ENCODE measurements at places on chromosomes 6 and 20.

DNA sequence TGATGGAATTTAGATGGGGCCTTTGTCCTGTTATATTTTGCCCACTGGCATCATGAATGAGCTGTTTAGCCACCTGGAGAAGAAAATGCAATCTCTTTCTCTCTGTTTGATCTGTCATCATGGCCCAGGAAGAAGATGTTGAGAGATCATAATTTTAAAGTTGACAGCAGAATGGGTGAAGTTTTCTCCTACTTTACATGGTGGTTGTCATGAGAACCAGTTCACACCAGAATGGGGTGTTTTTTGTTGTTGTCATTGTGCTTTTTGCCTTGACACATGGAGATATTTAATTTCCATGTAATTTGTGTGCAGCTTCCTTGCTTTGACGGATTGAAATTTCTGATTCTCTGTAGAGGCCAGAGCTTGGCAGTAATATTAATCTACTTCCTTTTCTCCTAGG lies 122.5 kb downstream of the FARS2 start:
- no peak for DNase-seq

GRCh38 chr6:26225848-26226578 lies 138.8 kb downstream of the HFE start:
- no peak for DNase-seq

DNA sequence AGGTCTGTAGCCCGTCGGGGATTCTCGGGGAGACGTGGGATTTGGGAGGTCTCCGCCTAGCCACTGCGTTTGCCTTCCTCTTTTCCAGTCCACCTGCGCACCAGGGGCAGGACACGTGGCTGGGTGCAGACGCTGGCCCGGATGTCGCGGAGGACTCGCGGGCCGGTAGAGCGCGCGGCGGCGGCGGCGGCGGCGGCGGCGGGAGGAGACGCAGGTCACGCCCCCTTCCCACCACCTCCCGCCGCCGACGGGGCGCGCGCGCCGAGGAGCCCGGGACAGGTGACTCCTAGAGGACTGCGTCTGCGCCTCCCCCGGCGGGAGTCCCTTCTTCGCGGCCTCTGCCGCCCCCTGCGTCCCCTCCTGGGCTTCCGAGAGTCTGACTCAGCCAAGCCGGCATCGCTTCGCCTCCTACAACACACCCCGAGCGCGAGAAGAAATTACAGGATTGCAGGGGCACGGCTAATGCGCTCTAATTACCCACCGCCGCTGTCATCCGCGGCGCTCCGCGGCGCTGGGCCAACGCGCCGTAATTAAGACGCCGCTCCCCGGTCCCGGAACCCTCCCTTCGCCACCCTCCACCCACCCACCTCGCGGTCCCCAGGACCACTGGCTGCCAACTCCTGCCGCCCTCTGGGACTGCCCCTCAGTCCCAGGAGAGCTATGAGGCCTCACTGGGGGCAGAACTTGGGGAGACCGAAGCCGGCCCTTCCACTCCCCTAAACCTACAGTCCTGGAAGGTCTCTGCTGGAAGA lies 124.5 kb downstream of the MRPL14 start:
- peak; percentile 17 for DNase-seq

DNA sequence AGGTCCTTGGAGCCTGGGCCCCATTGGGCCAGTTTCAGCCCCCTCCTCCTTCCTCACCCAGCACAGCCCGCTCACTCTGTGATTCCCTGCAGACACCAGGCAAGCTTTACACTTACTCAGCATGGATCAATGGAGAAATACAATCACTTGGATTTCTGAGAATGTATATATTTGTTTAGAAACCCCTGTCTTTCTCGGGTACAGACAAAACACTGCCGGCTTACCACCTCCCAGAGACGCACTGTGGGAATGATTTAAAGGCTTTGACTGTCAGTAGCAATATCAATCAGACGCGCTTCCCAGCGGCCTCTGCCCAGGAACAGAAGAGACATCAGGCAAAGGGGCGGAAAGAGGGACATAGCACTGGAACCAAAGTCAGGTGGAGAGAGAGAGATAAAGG lies 186.5 kb downstream of the MAFB start:
- no peak for DNase-seq

DNA sequence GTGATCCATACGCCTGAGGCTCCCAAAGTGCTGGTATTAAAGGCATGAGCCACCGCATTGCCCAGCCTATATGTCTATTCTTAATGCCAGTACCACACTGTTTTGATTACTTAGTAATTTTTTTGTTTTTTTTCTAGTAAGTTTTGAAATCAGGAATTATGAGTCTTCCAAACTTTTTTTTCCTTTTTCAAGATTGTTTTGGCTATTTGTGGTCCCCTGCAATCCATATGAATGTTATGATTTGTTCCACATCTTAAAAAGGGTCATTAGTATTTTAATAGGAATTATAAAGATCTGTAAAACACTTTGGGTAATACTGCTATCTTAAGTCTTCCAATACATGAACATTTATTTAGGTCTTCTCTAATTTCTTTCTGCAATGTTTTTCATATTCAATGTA lies 6.8 kb upstream of the POPDC3 start:
- DNase-seq, result no peak

DNA sequence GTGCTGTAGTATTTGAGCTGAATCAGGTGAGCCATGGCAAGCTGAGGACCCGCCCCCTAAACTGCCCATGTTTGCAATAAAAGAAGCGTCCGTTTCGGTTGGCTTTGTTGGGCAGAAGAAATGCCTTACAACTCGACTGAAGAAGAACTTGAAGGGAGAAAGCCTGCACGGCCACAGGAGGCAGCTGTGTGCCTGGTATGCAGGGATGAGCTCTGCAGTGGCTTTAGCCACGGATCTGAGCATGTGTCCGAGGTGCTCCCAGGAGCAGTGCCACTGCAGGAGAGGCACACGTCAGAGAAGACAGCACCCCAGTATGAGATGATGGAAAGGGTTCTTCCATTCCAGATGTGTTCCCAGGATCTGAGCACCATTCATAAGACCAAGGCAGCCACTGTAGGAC lies 23.5 kb downstream of the KIZ start:
- DNase-seq, result no peak
